Osteocyte (in vitro differentiated cells): ENCODE measurements at places on chromosomes 1 and 21. TPM values are rescaled to one million over a fixed set of nuclear protein-coding genes. Genes with fewer than 3 reads are reported as not detected.

RPRD2 gene
- total RNA-seq: 29.9 and 31.7 TPM in 2 replicates

PDE4B gene
- 50.5 and 53.1 TPM in 2 replicates for total RNA-seq

ABCB10 gene
- total RNA-seq: 20.1 and 20.2 TPM in 2 replicates

GRCh38 chr1:229508823-229509337 is 739 bp upstream of the NUP133 start:
- no peak for DNase-seq

- no peak for DNase-seq
Measured at GRCh38 chr1:46298387-46298786, 5.0 kb downstream of the LRRC41 start.

GRCh38 chr1:237396426-237396825 is 354.4 kb downstream of the RYR2 start:
- DNase-seq: no peak

DNA sequence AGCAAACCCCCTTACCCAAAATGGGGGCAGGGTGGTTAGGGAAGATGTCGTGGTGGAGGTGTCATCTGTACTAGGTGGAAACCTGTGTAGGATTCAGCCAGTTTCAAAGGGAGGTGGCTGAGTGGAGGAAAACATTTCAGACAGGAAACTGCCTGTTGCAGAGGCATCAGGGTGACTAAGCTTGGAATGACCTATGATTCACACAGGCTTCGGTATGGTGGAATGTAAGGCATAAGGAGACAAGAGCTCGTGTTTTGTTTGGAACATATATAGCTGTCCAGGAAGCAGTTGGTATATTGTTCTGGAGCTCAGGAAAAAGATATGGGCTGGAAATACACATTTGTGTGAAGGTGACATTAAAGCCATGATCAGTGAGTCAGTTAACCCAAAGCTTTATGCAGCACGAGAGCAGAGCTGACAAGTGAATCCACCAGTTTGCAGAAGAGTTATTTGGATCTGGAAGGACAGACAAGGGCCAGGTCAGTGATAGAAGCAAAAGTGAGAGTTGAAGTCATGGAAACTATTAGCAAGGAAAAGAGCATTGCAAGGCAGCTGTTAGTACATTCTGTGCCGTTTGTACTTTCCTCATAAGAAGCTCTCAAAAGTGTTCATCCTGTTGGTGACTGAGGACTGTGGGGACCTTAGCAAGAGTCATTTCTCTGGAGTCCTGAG is 12.2 kb downstream of the UTP25 start:
- no peak for DNase-seq

GRCh38 chr1:59565611-59566410 is 248.9 kb upstream of the HOOK1 start:
- no peak for DNase-seq

- no peak for DNase-seq
Measured at GRCh38 chr1:186628910-186629309, 51.3 kb downstream of the PTGS2 start.
